ENCODE measurements at places on chromosomes 3 and 15. TPM values are rescaled to one million over a fixed set of nuclear protein-coding genes. Genes with fewer than 3 reads are reported as not detected.

- no peak for DNase-seq
Measured at GRCh38 chr15:48929661-48930060, 34.1 kb downstream of the SHC4 start.

DNA sequence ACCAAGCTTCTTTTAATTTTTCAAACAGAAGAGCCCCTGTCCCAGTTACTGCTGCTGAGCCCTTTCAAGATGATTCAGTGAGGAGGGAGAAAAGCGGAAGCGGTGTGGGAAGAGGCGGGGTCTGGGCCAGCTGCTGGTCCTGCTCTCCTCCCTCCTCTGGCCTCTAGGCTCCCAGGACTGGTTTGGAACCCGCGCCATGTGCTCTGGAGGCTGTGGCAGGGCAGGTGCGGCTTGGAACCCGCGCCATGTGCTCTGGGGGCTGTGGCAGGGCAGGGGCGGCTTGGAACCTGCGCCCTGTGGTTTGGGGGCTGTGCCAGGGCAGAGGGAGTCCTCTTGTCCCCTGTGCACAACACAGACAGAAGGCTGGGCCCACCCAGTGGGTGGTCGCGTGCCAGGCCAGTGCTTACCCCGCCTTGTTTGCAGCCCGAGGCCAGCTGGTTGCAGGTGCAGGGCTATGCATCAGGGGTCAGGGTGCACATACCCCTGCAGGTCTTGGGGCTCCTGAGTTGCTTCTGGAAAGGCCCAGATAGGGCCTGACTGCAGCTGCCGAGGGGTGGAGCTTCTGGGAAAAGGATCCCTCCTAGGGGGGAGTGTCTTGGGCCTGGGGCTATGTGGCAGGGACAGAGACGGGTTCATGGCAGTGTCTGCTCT lies 12.2 kb downstream of the ALG1L2 start:
- no peak for DNase-seq

GRCh38 chr15:61196711-61197586 lies 32.2 kb downstream of the RORA start:
- DNase-seq: no peak

The DPPA2 gene
- total RNA-seq: not detected

GRCh38 chr3:56423661-56424099 lies 44.6 kb downstream of the ERC2 start:
- no peak for DNase-seq

The TGM4 gene
- not detected for total RNA-seq

- DNase-seq: no peak
Measured at GRCh38 chr3:3316521-3316920, 137.0 kb upstream of the CRBN start.

GRCh38 chr15:66390678-66391077 lies 4.0 kb downstream of the MAP2K1 start:
- DNase-seq: no peak

GRCh38 chr3:101179637-101180036 lies 140.7 kb downstream of the IMPG2 start:
- no peak for DNase-seq

DNA sequence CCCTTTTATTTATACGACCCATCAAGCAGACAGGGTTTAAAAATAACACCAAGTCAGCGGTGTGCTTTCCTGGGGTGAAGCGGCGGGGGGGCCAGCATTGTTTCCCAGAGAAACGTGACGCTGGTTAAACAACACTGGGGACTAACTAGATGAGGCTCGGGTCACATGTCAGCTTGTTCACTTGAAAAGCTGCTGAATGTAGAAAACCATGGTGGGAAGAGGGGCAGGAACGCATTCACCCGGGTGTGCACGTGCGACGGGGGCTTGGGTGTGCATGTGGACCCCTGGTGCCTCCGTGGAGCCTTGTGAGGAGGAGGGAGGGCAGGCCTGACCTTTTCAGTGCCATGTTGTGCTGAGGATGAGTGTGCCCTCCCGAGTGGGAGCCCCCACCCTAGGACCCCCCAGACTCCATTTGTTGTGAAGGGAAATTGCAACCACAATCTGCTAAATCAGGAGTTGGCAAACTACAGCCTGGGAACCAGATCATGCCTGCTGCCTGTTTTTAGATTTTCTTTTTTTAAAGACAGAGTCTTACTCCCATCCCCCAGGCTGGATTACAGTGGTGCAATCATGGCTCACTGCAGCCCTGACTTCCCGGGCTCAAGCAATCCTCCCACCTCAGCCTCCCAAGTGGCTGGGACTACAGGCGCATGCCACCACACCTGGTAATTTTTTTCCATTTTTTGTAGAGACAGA lies 70.4 kb upstream of the CMTM7 start:
- DNase-seq: no peak

The TSPAN3 gene
- 155 TPM for total RNA-seq

GRCh38 chr15:38470816-38471215 lies 16.9 kb downstream of the FAM98B start:
- no peak for DNase-seq

The ZIC4 gene
- total RNA-seq: 0.21 TPM

DNA sequence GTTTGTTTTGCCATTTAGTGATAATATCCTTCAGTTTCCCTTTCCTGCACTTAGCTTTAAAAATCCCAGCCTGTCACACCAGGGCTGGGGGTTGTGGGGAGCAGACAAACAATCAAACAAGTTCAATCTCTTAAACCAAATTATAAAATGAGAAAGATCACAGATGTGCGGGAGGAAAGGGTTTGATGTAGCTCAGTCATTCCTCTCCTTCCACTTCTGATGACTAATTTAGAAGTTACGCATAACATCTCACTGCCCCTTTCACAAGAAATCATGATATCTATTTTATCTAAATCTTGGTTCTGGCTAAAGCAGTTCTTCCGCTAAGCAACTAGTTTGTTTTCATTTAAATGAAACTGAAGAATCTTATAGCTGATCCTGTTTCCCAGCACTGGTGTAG lies 34.1 kb upstream of the ATG7 start:
- DNase-seq: no peak

- DNase-seq: no peak
Measured at GRCh38 chr3:137509354-137510045, 254.6 kb upstream of the SOX14 start.

DNA sequence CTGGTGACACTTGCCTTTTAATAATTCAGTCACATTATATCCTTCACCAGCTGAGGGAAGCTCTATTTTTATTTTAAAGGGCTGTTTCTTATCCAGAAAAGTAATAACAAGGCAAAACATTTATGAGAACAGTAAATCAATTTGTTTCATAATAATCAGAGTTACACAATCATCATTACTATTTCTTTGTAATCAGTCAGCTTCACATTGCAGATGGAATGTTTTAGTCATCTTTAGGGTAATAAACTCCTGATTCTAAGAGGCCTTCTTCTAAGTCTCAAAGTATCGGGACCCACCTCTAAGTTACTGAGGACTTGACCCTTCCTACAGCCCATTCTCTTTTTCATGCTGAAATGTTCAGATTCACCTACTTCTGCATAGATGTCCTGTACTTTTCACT lies 298.3 kb upstream of the TGFBR2 start:
- no peak for DNase-seq

GRCh38 chr15:27082526-27082925 lies 111.5 kb downstream of the GABRG3 start:
- no peak for DNase-seq

The SPATA12 gene
- total RNA-seq: not detected

GRCh38 chr3:183239046-183239445 lies 14.0 kb upstream of the B3GNT5 start:
- DNase-seq: no peak

DNA sequence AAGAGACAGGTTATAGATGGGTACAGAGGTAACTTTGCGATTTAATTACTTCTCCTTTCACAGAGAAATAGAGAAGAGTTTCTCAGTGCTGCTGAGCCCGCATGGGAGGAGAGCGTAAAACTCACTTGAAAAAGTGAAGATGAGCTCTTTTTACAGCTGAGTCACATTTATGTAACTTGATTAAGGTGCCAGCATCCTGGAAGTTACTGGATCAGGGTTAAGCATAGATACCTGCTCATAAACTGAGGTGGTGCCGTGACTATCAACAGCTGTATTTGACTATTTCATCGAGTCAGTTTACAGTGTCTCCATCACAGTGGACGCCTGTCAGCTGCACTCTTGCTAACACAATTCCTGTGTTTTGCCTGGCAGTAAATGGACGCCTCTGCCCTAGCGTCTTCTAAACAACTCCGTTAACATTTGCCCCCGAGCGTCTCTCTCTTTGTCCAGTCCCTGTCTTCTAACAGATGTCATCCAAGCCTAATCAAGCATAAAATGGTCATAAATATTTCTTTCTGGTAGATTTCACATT lies 414.6 kb downstream of the FOXP1 start:
- no peak for DNase-seq

DNA sequence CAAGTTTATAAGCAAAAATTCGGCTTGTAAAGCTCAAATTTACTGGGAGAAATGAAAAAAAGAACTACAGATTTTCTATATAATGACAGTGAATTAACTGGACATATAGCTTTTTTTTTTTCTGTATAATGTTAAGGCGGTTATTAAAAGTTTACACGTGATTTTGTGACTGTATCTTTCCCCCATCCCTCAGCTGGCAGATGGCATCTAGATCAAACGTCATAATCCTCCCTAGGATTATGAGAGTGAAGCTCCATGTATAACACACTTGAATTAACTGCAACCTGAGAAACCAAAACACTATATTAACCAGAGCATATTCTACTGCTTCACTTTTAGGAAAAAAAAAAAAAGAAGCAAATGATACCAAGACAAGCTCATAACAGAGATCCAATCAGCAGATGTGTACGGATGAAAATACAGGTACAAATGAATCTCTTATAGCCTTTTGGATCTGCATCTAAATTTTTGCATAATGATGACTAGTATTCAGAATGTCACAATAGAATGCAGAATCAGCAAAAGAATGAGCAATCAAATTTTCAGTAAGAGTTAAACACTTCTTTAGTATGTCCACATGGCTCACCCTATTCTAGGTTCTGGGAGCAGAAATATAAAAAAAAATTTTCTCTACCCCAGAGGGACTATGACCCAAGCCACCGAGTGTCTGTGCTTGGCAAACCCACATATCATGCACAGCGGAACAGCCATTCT lies 12.4 kb downstream of the MOBP start:
- DNase-seq: no peak

- no peak for DNase-seq
Measured at GRCh38 chr3:192861972-192862371, 55.7 kb downstream of the MB21D2 start.

DNA sequence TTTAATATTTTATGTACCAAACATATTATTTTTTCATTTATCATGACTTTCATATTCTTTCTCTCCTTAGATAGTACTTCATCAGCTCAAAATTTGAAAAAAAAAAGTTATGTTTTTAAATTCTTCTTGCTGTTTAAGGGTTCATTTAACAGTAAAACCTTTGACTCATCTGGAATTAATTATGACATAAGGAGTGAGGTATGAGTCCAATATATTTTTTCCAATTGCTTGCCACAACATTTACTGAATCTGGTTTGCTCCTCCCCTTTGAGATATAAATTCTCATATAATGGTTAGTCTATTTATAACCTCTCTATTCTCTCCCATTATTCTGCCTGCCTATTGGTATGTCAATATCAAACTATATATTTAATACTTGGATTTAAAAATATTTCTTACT lies 387.8 kb downstream of the TUSC7 start:
- DNase-seq: no peak

- DNase-seq: no peak
Measured at GRCh38 chr15:89971592-89971997, 29.5 kb upstream of the ZNF710 start.

DNA sequence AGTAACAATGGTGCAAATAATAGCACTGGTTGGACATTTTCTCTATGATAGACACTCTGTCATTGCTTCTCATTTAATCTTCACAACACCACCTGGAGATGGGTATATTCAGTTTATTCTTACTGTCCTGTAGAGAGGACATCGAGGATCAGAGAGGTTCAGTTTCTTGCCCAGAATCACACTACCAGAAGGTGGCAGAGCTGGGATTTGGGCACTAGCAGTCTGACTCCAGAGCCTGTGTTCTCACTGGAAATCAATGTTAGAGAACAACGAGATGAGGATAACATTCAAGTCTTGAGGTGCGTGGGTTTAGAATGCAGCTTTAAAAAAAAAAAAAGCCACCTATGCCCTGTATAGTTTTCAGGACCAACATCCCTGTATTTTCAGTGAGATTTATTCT lies 127.8 kb downstream of the SYNPR start:
- DNase-seq: no peak

DNA sequence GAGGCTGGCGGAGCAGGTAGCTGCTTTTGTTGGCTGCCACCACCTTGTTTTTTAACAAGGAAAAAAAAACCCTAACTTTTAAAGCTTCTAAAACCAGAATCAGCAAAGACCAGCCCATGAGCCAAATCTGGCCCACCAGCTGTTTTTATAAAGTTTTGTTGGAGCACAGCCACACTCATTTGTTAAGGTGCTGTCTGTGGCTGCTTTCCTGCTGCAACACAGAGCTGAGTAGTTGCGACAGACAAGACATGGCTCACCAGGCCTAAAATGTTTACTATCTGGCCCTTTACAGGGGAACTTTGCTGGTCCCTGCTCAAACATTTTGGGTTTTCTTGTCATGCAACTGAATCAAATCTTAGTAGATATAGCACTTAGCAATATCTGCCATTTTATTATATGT lies 18.9 kb downstream of the EFCAB12 start:
- no peak for DNase-seq

The PLAAT1 gene
- total RNA-seq: not detected

- no peak for DNase-seq
Measured at GRCh38 chr3:45259133-45259532, 33.0 kb upstream of the TMEM158 start.

DNA sequence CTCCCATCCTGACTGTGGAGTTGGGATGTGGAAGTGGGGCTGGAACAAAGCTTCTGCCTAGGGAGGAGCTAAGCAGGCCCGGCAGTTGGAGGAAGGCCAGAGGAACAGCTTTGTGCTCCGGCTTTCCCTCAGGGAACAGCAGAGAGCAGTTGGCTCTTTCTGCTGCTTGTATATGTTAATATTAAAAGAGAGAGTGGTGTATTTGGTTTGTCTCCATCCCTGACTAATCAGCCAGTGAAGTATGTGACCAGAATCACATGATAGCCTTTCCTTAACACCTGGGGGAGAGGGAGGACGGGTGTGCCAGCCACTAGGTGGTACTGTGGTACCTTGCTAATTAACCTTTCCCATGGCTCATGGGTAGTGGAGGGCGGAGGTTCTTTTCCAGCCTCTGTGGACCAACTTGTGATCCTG lies 10.0 kb downstream of the EIF2B5 start:
- no peak for DNase-seq

The STRIT1 gene
- not detected for total RNA-seq

DNA sequence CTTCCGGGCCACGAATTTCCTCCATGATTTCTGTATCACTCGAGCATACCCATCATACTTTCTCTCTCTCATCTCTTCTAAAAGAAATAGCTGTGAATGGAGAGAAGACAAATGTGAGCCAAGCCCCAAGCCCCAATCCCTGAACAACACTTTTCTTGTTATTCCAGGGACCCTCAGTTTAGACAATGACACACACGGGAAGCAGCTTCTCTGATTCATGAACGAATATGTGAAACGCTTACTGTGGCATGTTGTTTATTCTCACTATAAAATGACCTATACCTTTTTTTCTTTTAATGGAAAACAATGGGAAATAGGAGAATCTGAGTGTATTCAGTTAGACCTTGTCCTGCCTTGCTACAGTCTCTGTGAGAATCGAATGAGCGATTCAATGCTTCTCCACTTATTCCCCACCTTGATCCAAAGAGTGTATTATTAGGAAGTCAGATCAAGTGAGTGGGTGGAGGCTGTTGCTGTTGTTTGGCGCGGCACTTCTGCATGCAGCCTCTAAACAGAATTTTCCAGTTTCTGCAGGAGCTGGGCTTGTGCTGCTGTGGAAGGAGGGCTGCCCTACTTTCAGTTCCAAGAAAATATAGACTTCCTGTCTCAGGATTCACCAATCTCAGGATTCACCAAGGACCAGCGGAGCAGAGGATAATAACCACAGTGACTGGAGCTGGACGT lies 32.4 kb upstream of the LDHAL6B start:
- DNase-seq: no peak

Data from tibial nerve (tissue), 4 donors.